ENCODE measurements at places on chromosomes 16 and 17.

GRCh38 chr16:67345401-67345800, 18.8 kb downstream of the LRRC36 start:
- DNase-seq, result no peak

GRCh38 chr17:15321556-15322251, 19.7 kb downstream of the TEKT3 start:
- DNase-seq, result no peak

- DNase-seq, result no peak
These were observed 96.6 kb downstream of the SPECC1 start for GRCh38 chr17:20105539-20106280.

GRCh38 chr17:57512691-57513090, 232.4 kb downstream of the CCDC182 start:
- DNase-seq, result no peak

DNA sequence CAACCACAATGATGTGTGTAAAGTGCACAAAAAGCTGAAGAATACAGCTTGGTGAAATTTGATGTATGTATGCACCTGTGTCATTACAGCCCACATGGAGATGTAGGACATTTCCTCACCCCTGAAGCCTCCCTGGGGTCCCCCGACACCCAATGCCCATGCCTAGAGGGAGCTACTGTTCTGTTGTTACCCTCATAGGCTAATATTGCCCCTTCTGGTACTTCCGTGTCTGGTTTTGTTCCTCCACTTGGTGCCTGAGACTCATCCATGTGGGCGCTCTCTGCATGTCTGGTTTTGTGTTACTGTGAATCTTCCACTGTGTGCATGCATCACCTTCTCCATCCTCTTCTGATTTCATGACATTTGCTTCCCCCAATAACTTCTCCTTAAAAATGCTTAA, 18.6 kb downstream of the TNFRSF13B start:
- no peak for DNase-seq

GRCh38 chr16:55699616-55700015, 43.8 kb downstream of the SLC6A2 start:
- no peak for DNase-seq

DNA sequence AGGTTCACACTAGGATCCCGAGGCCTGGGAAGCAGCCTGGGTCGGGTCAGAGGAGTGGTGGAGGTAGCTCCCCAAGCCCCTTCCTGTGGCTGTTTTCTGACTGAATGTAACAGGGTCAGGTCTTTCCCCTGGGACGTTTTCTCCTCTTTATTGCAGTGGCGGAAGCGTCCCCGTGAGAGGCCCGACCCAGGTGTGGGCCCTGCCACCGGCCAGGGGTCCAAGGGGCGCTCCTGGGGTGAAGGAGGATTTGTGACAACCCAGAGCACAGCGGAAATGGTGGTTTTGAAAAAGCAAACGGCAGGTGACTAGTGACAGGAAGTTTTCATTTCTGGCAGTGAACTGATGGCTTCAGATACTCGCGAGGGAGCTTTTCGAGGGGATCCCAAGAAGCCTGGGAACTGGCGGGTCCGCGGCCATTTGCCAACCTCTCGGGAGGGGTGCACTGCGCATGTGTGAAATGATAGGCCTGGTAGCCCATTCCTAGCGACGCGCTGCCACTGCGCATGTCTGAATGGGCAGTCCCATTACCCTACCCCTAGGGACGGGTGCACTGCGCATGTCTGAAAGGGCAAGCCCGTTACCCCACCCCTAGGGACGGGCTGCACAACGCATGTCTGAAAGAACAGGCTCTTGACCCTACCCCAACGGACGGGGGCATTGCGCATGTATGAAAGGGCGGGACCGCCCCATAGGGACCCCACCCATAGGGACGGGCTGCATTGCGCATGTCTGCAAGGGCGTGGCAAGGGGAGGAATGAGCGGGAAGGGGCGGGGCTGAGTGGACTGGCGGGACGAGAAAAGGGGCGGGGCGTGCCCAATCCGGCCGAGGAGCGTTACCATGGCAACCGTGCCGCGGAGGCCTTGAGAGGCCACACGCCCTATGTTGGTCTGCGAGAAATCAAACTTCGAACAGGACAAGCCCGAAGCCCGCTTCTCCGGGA, 1747.9 kb downstream of the TP53TG3F start:
- DNase-seq, result no peak

GRCh38 chr17:72733619-72734282, 358.7 kb downstream of the SLC39A11 start:
- no peak for DNase-seq

- DNase-seq, result no peak
These were observed 2.1 kb upstream of the TM4SF5 start for GRCh38 chr17:4769628-4770027.

- DNase-seq, result no peak
These were observed 403.1 kb upstream of the CDH11 start for GRCh38 chr16:65524997-65525396.

- DNase-seq, result no peak
These were observed 60.8 kb downstream of the PARN start for GRCh38 chr16:14569213-14569612.

GRCh38 chr17:35368081-35368830, 5.2 kb downstream of the SLFN11 start:
- DNase-seq, result no peak

GRCh38 chr17:63446753-63447470, 806 bp upstream of the CYB561 start:
- DNase-seq, result peak; percentile 23

DNA sequence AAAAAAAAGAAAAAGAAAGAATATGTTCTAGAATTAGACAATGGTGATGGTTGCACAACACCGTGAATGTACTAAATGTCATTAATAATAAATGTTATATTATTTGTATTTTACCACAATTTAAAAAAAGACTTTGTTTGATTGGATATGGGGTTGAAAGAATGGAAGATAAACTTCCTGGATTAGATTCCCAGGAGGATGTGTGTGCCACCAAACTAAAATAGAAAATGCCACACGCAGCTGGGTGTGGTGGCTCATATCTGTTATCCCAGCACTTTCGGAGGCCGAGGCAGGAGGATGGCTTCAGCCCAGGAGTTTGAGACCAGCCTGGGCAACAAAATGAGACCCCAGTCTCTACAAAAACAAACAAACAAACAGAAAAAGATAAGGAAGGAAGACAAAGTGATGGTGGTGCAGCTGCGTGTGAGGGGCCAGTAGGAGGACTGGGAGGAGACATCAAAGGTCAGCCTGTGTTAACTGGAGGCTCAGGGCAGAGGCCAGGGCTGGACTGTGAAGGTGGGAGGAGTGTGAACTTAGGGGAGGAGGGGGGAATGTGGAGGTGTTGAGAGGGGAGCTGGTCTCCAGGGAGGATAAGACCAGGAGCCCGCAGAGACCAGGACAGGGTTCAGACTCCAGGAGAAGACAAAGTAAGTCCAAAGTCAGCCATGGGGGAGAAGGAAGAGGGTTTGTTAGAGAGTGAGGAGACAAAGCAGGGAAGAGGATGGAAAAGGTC, 4.1 kb downstream of the PECAM1 start:
- DNase-seq, result no peak

- DNase-seq, result no peak
These were observed 32.2 kb downstream of the MPHOSPH6 start for GRCh38 chr16:82137822-82138167.

- DNase-seq, result no peak
These were observed 262.6 kb downstream of the SLC39A11 start for GRCh38 chr17:72829883-72830282.

GRCh38 chr17:39208136-39208535, 8.1 kb downstream of the RPL19 start:
- no peak for DNase-seq

DNA sequence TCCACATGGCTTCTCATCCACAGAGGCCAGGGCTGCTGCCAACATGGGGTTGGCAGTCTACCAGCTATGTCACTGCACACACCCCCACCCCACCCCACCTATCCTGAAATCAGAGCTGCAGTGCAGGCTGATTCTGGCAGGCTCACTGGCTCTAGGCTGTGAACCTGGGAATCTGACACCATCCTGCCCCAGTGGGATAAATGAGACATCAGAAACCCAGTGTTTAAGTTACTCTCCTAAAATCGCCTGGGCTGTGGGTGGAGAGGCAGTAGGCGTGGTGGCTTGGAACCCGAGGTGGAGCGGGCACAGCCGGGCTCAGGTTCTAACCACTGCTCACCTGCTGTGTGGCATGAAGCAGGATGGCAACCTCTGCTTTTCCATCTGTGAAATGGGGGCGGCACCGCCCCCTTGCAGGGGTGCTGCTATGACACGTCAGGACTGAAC, 5.6 kb downstream of the SLC38A8 start:
- DNase-seq, result no peak

DNA sequence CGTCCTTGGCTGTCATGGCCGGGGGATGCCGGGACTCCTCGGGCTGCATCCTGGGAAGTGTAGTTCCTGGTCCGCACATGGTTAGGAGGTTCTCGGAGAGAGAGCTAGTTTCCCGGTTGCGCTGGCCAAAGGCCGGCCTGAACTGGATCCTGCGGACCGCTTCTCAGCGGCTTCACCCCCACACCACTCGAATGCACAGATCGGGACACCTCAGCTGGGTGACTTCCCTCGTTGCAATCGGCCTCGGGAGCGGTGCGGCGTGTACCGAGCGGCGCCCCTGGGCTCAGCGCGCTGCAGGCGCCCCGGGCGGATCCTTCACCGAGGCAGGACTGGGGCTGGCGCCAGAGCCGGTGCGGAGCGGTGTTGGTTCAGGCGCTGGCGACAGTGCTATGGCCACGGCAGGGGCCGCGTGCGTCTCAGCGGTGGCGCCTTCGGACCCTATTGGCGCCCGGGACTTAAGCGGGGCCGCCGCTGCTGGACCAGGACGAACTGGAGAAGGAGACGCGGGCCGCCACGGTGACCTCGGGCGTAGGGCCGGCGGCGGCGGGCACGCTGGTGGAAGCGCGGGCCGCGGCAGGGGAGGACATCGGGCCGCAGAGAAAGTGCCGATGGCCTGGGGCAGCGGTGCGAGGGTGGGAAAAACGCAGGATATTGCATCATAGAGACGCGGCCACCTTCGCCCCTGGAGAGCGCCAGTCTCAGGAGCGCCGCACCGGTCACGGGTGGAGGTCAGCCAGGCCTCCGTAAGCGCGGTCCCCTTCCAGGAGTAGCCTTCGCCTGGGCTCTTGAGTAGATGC, 11.4 kb downstream of the ZNF629 start:
- peak; percentile 28 for DNase-seq

- no peak for DNase-seq
These were observed 15.4 kb upstream of the MYO18A start for GRCh38 chr17:29195465-29196081.

GRCh38 chr17:39196241-39196807, 1.1 kb downstream of the CACNB1 start:
- DNase-seq, result no peak

- DNase-seq, result no peak
These were observed 91.8 kb downstream of the FOXL1 start for GRCh38 chr16:86669937-86670749.

DNA sequence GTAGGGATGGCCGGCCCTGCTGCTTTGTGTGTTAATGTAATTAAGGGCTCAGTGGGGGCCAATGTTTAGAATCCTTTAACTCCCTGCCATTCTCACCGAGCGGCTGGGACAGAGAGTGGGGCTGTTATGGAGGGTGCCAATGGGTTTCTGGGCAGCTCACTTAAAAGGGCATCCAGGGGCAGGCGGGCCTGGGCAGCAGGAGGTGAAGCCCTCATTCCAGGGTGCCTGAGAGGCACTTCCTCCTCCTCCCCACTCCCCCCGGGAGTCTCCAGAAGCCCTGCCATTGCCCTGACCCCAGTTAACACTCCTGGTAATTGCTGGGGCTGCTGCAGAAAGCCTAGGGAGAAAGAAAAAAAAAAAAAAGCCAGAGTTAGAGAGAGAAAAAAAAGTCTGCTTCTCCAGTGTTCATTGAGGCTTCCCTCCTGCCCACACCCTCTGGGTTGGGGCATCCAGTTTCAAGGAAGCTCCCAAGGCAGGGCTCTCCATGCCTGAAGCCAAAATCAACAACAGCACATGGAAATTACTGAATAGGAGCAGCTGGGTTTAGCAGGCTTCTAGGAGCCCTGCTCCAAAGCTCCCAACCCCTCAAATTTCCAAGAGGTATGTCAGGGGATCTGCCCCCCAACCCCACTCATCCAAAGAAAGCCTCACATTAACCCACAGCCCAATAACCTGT, 28.0 kb downstream of the CUEDC1 start:
- DNase-seq, result no peak

DNA sequence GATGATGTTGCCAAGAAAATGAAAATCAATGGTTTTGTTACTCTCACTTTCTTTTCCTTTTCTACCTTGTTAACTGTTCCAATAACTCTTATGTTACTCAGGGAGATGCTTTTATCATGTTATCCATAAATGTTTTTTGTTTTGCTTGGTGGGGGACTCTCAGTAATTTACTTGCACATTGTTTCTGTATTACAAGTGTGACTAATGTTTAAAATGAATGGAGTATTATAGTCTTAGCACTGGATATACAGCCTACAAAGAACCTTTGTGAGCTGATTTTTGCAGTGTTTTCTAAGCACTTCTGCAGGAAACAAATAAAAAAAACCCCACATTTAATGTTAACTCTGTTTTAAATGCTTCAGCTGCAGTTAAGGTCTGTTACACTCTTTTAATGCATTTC, 12.1 kb downstream of the VMP1 start:
- DNase-seq, result no peak

- no peak for DNase-seq
These were observed 34.1 kb downstream of the NME2 start for GRCh38 chr17:51200295-51200694.

GRCh38 chr17:27217631-27218030, 76.3 kb upstream of the WSB1 start:
- DNase-seq, result no peak

- no peak for DNase-seq
These were observed 25.8 kb upstream of the NAT9 start for GRCh38 chr17:74801896-74802295.

DNA sequence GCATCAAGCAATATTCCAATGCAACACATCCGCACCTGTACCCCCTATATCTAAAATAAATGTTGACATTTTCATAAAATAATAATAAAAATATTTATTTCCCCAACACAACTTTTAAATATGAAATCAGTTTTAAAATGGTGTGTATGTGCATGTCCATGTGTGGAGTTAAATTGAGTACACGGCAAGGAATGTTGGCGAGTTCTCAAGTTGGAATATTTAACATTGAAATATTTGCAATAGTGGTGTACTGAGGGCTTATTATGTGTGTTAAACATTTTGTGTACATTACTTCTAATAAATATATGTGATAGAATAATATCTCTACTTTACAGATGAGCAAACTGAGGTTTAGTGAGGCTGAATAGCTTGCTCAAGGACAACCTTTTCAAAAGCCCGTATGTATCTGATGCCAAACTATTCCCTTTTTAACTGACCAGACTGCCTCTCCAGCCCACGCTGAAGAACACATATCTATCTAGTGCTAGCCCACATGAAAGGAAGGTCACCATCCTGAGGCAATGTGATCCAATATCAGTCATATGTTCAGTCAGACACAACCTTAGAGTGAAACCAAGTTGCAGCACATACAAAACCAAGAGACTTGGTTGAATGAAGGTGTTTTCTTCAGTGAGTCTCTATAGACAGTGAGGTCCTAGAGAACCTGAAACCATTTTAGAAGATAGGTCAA, 192.2 kb upstream of the CDH11 start:
- no peak for DNase-seq

DNA sequence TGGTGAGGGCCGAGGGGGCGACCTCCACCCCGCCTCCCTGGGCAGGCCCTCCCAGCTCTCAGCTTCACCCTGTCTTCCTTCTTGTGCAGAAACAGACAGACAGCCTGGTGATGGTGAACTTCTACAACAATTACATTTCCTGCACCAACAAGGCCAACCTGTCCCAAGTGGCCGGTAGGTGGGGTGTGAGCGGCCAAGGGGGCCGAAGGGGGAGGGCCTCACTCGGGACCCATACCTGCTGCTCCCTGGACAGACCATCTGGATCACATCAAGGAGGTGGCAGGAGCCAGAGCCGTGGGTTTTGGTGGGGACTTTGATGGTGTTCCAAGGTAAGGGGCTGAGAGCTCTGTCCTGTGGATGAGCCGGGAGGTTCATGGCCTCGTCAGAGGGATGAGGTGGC, 20.1 kb downstream of the CHMP1A start:
- no peak for DNase-seq
